Cerebellum (tissue), 4 donors: ENCODE measurements at places on chromosomes 7 and 10.

GRCh38 chr10:95441547-95441923 is 119.6 kb downstream of the SORBS1 start:
- DNase-seq = no peak

- no peak for DNase-seq
These were observed 251.9 kb upstream of the TCERG1L start for GRCh38 chr10:131563411-131563810.

GRCh38 chr7:107236862-107237261 is 68.1 kb downstream of the HBP1 start:
- DNase-seq = peak; percentile 74

GRCh38 chr10:126519185-126519584 is 130.9 kb upstream of the ADAM12 start:
- no peak for DNase-seq

DNA sequence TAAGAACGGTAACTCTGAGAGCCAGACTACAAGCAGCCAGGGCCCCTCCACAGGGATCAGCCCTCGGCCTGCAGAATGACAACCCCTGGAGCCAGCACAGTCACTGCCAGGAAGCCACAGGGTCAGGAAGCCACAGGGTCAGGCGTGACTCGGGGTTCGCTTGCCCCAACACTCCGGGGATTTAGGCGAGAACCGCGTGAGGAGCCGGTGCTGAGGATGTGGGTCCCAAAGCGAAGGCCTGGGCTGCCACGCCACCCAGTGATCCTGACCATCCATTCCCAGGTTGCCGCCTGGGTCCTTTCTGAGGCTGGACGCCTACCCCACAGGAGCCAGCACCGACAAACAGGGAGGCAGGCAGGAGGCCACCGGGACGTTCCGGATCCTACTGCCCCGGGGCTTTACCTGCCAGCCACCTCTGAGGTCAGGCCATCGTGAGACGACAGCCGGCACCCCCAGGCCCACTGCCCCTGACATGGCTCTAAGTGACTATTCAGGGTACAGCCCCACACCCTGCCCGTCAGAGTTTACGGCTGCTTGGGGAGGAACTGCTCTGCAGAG is 228.6 kb downstream of the ELFN1 start:
- DNase-seq = no peak

- no peak for DNase-seq
These were observed 56.4 kb downstream of the ESYT2 start for GRCh38 chr7:158772916-158773315.

GRCh38 chr7:77413128-77413527 is 3.0 kb downstream of the GSAP start:
- no peak for DNase-seq

- no peak for DNase-seq
These were observed 274.4 kb downstream of the THSD7A start for GRCh38 chr7:11557627-11558026.

- DNase-seq = no peak
These were observed 78.1 kb downstream of the USP6NL start for GRCh38 chr10:11533328-11533781.
